ENCODE measurements at places on chromosomes 5 and 9.

GRCh38 chr5:77337246-77337645 is 126.8 kb downstream of the PDE8B start:
- no peak for DNase-seq

DNA sequence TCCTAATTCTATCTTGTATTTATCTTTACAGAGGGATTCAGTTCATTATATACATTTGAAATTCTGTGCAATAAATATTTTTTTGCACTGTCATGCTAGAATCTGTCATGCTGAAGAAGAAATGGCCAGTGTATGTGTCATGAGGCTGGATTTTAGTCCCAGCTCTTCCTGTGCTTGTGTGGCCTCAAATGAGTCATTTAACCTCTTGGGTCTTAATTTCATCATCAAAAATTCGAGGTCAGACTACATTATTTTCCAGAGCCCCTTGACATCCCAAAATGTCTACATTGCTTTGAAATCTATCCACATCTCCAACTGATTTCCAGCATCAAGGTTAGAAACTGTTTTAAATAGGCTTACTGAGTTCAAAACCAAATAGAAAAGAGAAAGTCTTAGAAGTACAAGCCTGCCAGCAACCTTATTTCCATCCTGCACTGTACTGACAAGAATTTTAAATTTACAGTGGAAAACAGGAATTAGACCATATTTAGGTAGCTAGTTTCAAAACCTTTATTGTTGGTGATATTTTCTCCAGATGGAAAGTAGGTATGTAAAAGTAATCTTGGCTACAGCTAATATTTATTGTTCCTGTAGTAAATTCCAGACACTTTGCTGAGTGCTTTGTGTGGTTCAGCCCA is 96.7 kb upstream of the MAMDC2 start:
- DNase-seq: no peak

- no peak for DNase-seq
These were observed 860.8 kb downstream of the PTPRD start for GRCh38 chr9:9751996-9752395.

- no peak for DNase-seq
These were observed 458.8 kb downstream of the ICE1 start for GRCh38 chr5:5881294-5881693.

- no peak for DNase-seq
These were observed 170.2 kb upstream of the HMHB1 start for GRCh38 chr5:143641549-143642355.

DNA sequence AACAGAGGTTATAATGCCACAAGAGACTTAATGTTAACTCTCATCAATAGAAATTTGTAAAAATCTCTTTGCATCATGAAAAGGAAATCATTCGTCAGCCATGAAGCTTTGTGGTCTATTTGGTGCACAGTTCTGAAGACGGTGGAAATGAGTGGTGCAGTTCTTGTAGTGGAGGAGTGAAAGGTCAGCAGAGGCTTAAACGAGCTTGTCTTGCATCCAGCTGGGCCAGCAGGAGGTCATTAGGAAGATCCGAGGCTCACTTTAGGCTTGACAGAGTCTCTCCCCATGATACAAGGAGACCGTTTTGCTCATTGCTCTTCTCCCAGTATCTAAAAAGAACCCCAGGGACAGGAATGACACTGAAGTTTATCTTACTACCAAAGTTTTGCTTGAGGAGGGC is 440.8 kb downstream of the BNC2 start:
- no peak for DNase-seq

DNA sequence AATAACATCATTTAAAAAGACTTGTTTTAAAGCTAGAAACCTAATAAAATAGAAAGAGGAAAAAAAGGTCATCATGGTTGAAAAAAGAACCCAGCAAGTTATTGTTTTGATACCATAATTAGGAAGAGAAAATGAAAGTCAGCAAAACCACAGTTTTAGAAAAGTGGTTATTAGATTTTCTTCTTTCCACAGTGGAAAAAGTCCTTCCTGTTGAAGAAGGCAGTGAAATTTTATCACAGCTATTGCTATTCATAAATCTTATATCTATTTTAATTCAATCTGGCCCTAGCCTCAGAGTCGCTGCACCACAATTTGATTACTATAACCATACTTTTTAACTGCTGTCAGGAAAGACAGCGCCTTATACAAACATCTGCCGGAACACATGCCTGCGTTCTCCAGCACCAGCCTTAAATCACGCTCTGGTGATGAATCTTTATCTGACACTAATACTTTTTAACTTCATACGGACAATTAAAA is 60.3 kb downstream of the MAPKAP1 start:
- no peak for DNase-seq

GRCh38 chr5:421901-422300 is 21.1 kb upstream of the EXOC3 start:
- DNase-seq: no peak

- no peak for DNase-seq
These were observed 67.8 kb downstream of the ACTBL2 start for GRCh38 chr5:57414857-57415256.

- no peak for DNase-seq
These were observed 643.6 kb downstream of the ACTL7B start for GRCh38 chr9:108212184-108212583.

DNA sequence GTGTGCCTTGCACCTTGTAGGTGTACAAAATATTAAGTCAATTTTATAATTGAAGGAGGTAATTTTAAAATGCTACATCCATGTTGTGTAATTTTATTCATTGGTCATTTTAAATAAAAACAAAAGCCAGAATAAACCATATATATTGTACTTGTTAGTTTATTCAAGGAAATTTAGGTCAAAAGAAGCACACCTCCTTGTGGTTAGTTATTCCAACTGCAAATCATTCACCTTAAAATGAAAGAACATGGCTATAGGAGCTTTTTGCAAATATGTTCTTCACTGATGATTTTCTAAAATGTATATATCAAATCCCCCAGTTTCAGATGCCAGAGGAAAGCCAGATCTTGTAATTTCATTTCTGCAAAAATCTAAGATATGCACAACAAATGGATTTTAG is 5.4 kb upstream of the MOCS2 start:
- no peak for DNase-seq

DNA sequence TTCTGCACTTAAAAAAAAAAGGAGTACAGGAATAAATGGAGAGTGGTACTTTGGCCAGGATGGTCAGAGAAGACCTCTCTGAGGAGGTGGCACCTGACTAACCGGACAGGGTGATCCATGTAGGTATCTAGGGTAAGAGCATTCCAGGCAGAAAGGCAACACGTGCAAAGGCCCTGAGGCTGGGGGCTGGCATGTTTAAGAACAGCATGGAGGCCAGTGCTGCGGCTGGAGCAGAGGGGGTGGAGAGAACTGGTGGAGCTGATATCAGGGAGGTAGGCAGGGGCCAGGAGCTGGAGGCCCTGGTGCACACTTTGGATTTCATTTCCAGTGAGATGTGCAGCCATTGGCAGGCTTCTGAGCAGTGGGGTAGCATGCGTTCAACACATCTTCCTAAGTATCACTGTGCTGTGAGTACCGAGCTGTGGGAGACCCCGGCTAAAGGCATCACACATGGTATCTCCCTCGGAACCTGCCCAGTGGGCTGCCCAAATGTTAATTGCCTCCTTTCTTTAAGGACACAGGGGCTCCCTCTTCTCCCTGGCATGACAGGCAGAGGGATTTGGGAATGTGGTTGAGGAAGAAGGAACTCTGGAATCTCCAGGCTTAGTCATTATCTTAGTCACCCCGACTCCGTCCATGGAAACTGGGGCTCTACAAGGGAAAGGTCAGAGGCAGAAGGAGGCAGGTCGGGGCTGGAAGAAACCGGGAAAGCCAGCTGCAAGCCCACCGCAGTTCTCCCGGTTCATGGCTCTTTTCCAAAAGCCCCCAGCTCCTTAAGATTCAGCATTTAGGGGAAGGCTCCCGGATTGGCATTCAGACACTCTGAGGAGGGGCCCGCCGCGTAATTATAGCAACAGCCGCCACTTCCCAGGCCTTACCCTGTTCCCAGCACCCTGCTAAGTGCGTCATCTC is 18.6 kb downstream of the SLC6A7 start:
- no peak for DNase-seq

Data from NCI-H187 treated with DMSO at 0.1 percent for 48 hours (cell line).